ENCODE measurements at places on chromosomes 6 and 20.
A peak's percentile ranks its signal among the peaks of the same experiment; 100 is the strongest.

GRCh38 chr6:53041356-53041755 is 23.8 kb upstream of the FBXO9 start:
- no peak for DNase-seq

GRCh38 chr20:44858606-44859360 is 26.7 kb upstream of the YWHAB start:
- no peak for DNase-seq

DNA sequence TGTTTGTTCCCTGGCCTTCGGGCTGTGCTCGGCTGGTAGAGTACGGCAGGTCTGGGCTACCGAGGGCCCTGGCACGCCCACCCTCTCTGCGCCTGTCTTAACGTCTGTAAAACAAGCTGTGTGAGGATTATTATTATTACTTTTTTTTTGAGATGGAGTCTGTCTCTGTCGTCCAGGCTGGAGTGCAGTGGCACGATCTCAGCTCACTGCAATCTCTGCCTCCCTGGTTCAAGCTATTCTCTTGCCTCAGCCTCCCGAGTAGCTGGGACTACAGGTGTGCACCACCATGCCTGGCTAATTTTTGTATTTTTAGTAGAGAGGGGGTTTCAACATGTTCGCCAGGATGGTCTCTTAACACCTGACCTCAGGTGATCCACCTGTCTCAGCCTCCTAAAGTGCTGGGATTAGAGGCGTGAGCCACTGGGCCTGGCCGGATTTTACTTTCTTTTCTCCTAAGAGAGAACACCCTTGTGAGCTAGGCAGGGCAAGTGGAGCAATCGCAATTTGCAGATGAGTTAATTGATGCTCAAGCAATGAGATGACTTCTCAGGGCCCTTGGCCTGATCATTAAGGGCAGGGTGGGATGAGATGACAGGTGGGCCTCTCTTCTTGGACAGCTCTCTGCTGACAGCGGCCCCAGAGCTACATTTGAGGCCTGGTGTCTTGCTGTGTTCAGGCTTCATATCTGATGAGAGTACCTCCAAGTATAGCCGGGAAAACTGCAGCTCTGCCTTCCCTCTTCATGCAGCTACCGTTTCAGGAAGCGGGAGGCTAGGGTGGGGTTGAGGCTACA is 859 bp upstream of the SMIM29 start:
- DNase-seq, result no peak

- no peak for DNase-seq
Observed at GRCh38 chr6:135087403-135087802, 32.8 kb upstream of the HBS1L start.

- peak; percentile 23 for DNase-seq
Observed at GRCh38 chr6:16318538-16318937, 80.2 kb downstream of the GMPR start.

- no peak for DNase-seq
Observed at GRCh38 chr6:36323062-36323461, 13.6 kb downstream of the BNIP5 start.

DNA sequence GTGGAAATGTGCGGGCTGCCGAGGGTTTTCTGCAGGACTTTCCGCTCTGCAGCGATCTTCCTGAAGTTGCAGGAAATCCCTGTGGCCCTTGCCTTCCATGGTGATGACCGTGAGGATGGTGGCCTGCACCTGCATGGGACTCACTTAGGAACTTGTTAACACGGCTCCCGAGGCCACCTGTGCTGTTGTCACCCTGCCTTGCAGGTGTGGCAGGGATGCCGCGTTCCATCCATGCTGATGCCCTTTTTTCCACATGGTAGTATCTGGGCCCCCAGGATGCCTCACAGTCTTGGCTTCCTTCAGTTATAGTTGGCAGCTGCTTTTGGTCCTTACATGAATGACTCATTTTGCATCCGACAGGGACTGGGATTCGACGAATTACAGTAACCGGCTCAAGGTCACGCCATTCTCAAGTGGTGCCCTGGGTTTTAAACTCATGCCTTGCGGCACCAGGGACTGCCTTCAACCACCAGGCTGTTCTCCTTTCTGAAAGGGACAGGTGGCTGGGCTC is 37.2 kb downstream of the SYNJ2 start:
- DNase-seq, result no peak

GRCh38 chr20:46709459-46710152 is at the start of gene SLC2A10:
TSS of gene SLC2A10 (plus strand) at chr20:46709649. CDS start at chr20:46709737, 88 bp downstream.
- no peak for DNase-seq

DNA sequence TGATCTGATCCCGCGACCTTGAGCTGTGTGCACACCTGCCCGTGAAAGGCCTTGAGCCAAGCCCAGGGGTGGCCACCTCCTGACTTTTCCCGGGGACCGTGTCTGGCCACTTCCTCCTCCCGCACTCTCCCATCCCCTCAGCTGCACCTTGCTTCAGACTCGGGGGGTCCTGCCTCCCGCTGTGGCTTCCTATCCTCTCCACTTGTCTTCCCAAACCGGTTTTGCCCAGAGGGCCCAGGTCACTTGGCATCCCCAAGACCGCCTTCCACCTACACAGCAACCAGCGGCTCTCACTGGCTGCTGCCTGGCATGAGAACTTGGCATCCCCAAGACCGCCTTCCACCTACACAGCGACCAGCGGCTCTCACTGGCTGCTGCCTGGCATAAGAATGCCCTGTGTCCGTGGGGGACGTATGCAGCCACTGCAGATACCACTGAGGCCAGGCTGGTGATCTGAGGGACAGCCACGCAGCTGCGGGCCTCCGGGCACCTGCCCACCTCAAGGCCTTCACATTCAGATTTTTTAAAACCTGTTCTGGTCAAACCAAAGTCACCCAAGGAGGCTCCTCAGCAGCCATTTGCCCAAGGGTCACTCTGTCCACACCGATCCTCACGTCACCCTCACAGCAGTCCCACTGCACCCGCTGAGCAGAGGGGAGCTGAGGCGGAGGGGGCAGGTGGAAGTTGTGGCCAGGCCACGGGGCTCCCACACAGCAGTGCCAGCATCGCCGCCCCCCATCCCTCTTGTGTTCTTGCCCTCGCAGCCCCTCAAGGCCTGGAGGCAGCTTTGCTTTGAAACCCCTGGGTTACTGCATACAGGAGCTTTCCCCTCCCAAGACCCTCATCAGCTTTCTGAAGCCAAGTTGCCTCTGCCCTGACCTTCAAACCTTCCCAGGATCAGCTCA is 245.5 kb downstream of the TAF4 start:
- no peak for DNase-seq

- no peak for DNase-seq
Observed at GRCh38 chr6:63510353-63510686, 62.0 kb upstream of the LOC128125822 start.

- DNase-seq, result no peak
Observed at GRCh38 chr6:2770171-2770570, 5.0 kb downstream of the WRNIP1 start.

- DNase-seq, result no peak
Observed at GRCh38 chr6:42394151-42394550, 57.6 kb downstream of the TRERF1 start.

Data from activated T-helper 9 cell treated with anti-CD3 and anti-CD28 coated beads, Interleukin-2, amount 50 U/mL, for 16 hours (primary cell).